SJSA1 (cell line): ENCODE measurements at places on chromosomes 3 and 15.

DNA sequence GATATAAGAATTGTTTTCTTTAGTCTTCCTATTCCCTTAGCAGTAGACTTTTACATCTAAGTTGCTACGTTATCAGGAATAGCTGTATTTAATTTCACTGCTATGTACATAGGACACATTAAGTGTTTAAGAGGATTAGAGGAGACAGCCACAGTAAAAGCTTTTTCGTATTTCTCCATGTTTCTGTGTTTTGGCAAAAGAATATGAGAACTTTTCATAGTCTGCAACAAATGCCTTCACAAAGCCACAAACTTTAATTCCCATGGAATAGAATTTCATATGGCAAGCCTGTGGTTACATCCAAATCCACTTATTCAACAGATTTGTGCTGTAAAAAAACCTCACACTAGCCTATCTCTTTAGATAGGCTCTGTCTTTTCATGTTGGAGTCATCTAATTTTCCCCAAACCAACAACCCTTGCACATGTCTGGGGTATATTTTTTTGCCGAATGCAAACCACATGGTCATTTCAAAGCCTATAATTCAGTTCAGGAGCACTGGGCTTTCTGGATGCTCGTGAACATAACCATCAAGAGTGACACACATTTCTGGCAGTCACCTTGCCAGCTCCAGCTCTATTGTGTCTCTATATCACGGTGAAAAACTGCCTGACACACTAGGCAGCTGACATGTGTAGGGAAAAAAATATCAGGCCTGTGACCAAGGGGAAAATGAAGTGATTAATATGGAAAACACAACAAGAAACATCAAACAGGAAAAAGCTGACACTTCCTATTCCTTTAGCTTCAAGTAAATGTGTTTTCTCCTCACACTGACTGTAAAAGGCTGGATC lies 19.2 kb downstream of the PLD1 start:
- no peak for DNase-seq

GRCh38 chr3:14242490-14243311 lies 64.1 kb downstream of the LSM3 start:
- no peak for DNase-seq

DNA sequence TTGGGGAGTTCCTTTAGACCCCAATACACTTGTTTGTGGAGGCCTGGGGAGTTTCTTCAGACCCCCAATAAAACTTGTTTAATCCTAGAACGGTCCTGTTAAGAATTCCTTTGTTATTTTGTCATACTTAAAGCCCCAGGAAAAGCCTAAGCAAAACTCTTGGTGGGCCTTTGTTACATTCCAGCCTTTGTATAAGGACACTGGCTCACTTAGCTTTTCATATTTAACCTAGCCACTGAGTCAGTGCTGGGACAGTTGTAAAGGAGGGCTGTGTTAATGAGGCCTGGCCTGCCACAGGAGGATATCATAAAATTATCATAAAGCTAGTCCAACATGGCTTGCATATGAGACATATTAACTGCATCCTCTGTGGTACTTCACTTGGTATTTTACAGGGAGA lies 760.1 kb downstream of the ZNF385D start:
- DNase-seq = no peak

- peak; percentile 19 for DNase-seq
Measured at GRCh38 chr3:153026026-153026425, 136.0 kb upstream of the RAP2B start.

GRCh38 chr15:88872706-88873105 lies 22.6 kb downstream of the HAPLN3 start:
- DNase-seq = no peak
